SJSA1 (cell line): ENCODE measurements at places on chromosomes 1 and 21. TPM values are rescaled to one million over a fixed set of nuclear protein-coding genes. Genes with fewer than 3 reads are reported as not detected.

The CLEC20A gene
- total RNA-seq, result not detected in 2 replicates

The FGR gene
- not detected in 2 replicates for total RNA-seq

GRCh38 chr1:234936612-234937389 lies 191.8 kb downstream of the TOMM20 start:
- H3K4me1 ChIP-seq, result peaks cover 18% of the 10 kb centered on the region
- DNase-seq, result no peak
- H3K27me3 ChIP-seq, result no peaks in the 10 kb centered on the region
- H3K27ac ChIP-seq, result no peak overlapping the region
- H3K36me3 ChIP-seq, result no peaks in the 10 kb centered on the region

DNA sequence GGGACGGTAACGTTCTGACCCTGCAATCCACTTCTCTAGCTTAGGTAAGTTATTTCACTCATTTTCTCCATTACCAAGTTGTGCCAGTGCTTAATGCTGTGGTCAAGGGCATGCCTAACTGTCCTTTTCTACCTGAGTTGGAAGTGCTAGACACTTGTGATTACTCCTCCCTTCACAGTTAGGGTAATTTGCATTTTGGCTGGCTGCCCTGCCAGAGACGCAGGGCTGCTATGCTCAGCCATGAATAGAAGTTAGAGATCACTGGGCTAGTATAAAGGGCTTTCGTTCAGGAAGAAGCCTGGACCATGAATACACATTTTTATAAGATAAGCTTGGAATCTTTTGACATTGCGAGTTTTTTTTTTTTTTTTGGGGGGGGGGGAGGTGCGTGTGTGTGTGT lies 633.2 kb upstream of the NEGR1 start:
- no peaks in the 10 kb centered on the region for H3K27me3 ChIP-seq
- no peaks in the 10 kb centered on the region for H3K4me1 ChIP-seq
- no peak overlapping the region for H3K27ac ChIP-seq
- no peak overlapping the region for H3K4me3 ChIP-seq

DNA sequence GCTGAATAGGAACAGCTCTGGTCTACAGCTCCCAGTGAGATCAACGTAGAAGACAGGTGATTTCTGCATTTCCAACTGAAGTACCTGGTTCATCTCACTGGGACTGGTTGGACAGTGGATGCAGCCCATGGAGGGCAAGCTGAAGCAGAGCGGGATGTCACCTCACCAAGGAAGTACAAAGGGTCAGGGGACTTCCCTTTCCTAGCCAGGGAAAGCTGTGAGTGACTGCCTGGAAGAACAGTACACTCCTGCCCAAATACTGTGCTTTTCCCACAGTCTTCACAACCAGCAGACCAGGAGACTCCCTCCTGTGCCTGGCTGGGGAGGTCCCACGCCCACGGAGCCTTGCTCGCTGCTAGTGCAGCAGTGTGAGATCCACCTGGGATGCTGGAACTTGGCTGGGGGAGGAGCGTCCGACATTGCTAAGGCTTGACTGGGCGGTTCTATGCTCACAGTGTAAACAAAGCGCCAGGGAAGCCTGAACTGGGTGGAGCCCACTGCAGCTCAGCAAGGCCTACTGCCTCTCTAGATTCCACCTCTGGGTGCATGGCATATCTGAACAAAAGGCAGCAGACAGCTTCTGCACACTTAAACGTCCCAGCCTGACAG lies 14.7 kb downstream of the CR1L start:
- H3K27ac ChIP-seq, result no peak overlapping the region
- H3K4me3 ChIP-seq, result no peak overlapping the region
- no peak for DNase-seq
- peaks cover 3% of the 10 kb centered on the region; the same call in 1 of the 2 replicates for H3K27me3 ChIP-seq

DNA sequence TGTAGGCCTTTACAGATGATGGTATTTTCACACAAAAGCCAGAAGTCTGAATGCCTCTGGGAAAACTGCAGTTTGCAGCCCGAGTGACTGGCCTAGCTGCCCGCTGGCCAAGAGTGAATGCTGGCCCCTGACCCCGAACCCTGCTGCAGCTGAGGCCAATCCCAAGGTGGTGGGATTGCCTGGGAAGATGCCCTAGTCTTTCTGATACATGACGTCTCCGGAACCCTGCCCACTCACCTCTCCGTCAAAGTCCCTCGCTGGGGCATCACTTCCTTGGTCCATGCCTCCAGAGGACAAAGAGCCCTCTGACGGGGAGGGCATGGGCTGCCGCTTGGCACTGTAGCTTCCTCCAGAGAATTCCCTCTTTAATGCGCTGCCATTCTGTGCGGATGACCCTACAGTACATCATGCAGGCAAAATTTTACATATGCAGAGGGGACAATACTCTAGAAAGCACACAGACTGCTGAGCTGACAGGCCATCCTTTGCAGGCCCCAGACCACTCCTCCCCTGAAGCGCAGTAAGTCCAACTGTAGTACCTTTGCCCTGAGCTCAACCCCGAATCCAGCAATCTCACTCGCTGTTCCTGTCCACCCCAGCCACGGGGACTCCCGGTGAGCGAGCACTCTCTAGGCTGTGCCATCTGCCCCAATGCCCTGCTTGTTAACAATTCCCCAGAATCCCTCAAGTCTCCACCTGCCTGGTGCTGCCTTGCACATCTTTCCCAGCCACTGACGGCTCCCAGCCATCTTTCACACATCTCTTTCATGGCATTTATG lies 54.7 kb downstream of the COQ8A start:
- H3K4me3 ChIP-seq, result no peak overlapping the region
- no peaks in the 10 kb centered on the region for H3K27me3 ChIP-seq
- H3K27ac ChIP-seq, result no peak overlapping the region
- DNase-seq, result no peak
- no peaks in the 10 kb centered on the region for H3K4me1 ChIP-seq
